ENCODE measurements at places on chromosomes 12 and 14.

DNA sequence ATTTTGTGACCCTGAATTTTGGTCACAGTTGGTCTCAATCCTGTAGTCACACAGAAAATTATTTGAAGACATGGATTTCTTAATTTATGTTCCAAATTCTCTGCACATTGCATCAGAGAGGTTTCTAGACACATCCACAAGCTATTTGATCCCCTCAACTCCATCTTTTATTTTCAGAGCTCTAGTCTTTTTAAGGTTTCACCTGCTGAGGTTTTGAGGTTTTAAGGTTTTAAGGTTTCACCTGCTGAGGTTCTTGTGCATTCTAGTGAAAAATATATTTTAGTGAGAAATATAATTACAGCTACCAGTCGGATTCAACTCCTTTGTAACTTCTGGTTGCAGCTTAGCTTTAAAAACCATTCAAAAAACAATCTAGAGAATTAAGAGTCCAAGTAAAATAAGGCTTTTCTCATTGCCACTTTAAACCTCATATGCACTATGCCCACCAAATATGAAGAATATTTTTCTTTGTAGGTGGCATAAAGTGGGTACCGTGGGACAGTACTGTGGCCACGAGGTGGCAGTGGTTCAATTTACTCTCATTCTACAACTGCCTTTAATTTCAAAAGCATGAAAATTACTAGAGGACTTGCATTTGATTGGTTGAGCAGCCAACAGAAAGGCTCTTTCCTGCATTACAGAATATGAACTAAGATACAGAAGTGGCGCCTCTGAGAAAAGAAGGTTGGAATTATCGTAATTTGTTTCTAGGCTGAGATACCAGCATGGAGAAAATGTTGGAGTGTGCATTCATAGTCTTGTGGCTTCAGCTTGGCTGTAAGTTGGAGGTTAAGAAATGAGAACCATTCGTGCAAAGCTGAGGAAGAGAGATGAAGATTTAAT, 366.5 kb upstream of the OR4E1 start:
- DNase-seq = no peak

DNA sequence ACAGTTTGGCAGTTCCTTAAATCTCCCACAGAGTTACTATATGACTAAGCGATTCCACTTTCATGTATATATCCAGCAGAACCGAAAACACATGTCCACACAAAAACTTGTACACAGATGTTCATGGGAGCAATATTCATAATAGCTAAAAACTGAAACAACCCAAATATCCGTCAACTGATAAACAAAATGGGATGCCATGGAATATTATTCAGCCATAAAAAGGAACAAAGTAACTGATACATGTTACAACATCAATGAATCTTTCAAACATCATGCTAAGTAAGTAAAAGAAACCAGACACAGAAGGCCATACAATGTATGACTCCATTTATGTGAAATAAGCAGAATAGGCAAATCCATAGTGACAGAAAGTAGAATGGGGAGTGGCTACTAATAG, 80.2 kb upstream of the GPHB5 start:
- DNase-seq = no peak

DNA sequence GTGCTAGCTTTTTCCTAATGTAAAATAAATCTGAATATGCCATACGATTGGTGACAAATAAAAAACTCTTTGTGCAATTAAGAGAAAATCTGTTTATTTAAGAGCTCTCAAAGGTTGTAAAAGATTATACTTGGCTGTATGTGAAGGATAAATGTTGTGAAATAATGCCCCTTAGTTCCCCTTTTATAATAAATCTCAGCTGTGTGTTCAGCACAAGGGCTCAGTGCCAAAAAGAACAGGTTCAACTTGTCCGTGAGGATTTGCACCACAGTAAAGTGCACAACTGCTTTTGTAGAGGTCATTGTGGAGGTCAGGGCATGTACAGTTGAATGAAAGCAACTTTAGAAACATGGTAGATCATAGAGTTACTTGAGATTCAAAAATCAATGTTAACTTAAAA, 118.6 kb downstream of the TRMT5 start:
- peak; percentile 68 for DNase-seq

DNA sequence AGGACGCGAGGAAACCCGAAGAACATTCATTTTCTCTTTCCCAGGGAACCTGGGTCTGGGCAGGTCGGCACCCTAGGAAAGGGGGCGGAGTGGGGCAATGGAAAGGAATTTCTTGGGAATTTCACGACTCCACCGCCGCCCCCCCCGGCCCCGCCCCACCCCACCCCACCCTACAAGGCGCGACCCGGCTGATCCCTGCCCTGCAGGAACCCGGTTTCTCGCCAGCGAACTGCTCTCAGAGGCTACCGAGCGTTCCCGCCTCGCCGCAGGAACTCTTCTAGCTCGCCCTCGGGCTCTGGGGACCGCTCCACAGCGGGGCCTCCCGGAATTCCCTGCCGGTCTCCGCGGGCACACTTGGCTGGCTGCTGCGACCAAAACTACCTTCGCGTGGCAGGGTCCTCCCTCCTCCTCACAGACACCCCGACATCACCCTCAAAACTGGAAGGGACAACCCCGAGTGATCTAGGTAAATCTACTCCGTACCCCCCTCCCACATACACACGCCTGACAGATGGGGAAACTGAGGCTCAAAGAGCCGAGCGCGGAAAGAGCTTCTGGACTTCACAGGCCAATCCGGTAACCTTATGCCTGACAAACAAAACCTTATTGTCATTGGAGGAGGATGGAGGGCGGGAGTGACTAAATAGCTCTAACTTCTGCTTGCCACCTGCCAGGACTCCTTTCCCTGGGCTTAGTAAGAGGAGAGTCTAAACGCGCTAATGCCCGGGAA, 785 bp upstream of the ACTN1 start:
- DNase-seq = peak; percentile 38

- peak; percentile 59 for DNase-seq
Measured at GRCh38 chr12:119444462-119445044, 110.0 kb downstream of the CCDC60 start.

DNA sequence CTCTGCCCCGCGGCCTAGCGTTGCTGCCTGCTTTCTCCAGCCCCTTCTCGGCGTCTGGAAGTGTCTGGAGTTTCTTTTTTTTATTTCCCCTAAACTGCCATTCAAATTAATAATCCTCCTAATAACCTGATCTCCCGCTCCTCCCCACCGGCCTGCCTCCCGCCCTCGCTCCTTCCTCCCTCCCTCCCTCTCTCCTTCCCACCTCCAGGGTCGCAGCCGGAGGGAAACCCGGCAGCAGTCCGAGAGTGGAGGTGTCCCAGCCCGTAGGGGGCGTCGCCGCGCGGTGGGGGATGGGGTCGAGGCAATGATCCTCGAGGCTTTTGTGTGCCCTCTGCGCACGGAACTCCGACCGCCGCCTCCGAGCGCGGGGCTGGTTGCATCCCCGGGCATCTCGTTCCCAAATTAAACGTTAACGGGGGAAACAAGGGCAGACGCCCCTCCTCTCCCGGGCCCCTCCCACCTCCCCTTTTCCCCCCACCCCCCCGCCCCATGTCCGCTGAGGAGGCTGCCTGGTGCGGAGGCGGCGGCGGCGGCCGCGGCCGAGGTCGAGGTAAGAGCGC, 1.0 kb upstream of the SOCS2 start:
- no peak for DNase-seq

DNA sequence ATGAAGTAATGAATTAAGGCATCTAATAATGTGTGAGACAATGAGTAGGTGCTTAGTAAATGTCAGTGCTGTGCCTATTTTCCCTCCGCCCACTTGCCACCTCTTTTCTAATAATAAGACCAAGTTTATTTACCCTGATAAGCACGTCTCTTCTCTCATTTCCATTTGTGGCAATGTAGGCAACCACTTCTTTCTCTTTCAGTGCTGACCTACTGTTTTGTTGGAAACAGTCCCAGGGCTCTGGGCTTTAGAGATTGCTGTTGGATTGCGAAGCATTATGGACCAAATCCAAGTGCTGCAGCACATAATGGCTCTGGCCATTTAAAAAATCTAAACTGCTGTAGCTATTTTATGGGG, 141.3 kb upstream of the PLEKHG7 start:
- DNase-seq = peak; percentile 75

GRCh38 chr14:85243321-85243720, 286.6 kb upstream of the FLRT2 start:
- no peak for DNase-seq

DNA sequence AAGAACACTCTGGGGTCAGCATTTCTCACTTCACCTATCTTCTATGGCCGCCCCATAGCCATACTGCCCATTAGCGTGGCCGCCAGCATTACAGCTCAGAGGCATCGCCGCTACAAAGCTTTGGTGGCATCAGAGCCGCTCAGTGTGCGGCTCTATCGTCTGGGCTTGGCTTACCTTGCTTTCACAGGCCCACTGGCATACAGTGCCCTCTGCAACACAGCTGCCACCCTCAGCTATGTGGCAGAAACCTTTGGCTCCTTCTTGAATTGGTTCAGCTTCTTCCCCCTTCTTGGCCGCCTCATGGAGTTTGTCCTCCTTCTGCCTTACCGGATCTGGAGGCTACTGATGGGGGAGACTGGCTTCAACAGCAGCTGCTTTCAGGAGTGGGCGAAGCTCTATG, 2.6 kb downstream of the DNAJC22 start:
- DNase-seq = no peak

- DNase-seq = no peak
Measured at GRCh38 chr12:97368462-97369163, 94.0 kb upstream of the RMST start.

GRCh38 chr14:93527203-93527607, 96.5 kb downstream of the UNC79 start:
- DNase-seq = no peak
